WERI-Rb-1 (cell line): ENCODE measurements at places on chromosomes 5 and 9.
A peak's percentile ranks its signal among the peaks of the same experiment; 100 is the strongest.

GRCh38 chr9:82597241-82598203 is 465.4 kb downstream of the RASEF start:
- DNase-seq: no peak

DNA sequence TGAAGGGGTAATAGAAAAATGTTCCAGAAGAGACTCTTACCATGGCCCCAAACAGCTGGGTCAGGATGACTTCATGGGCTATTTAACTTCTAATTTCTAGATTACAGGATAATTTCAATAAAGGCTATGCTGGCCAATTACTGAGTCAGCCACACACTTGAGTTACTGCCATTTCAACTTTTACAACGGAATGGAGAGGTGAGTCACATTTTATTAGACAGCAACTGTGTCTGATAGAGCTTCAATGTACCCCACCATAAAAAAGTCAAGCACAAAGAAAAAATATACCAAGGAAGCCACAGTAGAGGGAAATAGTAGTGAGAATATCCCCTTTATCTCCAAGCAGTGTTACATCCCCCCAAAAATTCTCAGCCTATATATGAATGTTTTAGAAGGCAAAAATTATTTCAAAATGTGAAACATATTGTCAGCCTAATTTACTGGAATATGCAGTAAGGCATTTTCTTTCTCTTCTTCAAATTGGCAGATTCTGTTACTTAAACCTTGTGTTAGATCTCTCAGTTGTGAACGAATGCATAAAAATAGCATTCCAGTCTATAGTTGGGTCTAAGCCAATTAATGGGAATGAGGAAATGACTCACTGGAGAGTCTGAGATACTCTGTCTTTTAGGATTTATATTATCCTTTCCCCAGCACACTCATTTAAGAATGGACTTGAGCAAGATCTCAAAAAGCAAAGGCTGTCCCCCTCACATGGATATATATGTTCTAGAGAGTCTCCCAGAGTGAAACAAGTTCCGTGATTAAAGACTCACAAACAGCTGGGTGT is 47.1 kb upstream of the RAI14 start:
- no peak for DNase-seq

DNA sequence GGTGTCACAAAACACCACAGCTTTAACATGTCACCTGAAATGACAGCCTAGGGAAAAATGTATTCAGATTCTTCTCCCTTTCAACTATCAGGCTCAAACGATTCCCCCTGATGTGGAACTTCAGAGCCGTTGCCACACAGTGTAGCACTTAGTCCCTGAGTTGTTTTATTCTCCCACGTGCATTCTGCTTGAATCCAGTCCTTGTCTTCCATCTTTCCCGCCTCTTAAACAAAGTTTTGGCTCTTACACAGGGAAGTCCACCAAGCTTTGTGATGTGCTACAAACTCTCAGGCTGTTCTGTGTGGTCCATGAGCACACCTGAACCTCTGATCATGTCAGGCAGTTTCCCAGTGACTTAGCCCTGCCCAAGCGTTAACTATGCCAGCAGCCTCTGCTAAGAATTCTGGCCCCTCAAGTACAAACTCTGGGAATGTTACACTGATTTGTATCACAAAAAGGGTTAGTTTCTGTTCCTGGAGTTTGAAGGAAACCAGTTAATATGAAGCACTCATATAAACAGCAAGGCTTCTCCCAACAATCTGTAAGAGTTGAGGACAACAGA is 45.8 kb upstream of the RNF38 start:
- no peak for DNase-seq

- peak; percentile 53 for DNase-seq
These were observed 286.0 kb upstream of the TUSC1 start for GRCh38 chr9:25964239-25964638.

- no peak for DNase-seq
These were observed 431.6 kb downstream of the IRX1 start for GRCh38 chr5:4027088-4027734.

- DNase-seq: peak; percentile 76
These were observed 8.5 kb downstream of the PTGER4 start for GRCh38 chr5:40688127-40688761.

- no peak for DNase-seq
These were observed 4.4 kb downstream of the FGF10 start for GRCh38 chr5:44384816-44385215.

- DNase-seq: peak; percentile 53
These were observed 2352.7 kb downstream of the MAT2B start for GRCh38 chr5:165858118-165858517.

GRCh38 chr9:130340011-130340410 is 74.5 kb downstream of the HMCN2 start:
- no peak for DNase-seq

- DNase-seq: no peak
These were observed 556.8 kb upstream of the DMAC1 start for GRCh38 chr9:8356406-8356805.

- peak; percentile 81 for DNase-seq
These were observed 15.9 kb upstream of the C5orf47 start for GRCh38 chr5:173972925-173973615.

GRCh38 chr9:36818242-36818938 is 215.7 kb downstream of the PAX5 start:
- peak; percentile 66 for DNase-seq

DNA sequence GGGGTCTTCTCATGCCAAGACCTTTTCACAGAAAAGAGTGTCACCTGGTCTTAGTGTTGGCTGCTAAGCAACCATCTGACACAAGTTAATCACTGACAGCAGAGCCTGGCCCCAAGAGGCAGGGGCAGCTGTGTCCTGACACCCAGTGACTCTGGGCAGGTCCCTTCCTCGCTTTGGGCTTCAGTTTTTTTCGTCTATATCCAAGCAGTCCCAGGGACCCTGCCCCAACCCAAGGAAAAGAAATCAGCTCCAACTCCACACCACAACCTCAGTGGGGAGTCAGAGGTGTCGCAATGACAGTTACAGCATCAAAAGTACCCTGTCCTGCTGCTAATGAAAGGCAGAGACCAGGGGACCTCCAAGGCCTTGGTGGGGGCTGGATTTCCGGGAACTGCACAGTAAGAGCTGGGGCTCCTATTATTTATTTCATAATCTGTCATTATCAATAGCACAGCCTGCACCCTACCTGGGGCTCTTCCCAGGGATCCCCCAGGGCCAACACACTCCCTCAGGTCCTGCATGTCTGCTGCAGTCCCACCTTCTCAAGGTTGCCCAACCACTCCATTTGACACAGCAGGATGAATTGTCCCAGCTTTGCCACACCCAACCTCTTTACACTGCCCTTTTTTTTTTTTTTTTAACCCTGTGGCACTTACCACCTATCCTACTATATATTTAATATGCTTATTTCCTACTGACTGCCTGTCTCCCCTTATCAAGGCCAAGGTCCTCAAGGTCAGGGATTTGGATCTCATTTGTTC is 9.4 kb downstream of the ANKS6 start:
- no peak for DNase-seq
